ENCODE measurements at places on chromosomes 12 and 14.

DNA sequence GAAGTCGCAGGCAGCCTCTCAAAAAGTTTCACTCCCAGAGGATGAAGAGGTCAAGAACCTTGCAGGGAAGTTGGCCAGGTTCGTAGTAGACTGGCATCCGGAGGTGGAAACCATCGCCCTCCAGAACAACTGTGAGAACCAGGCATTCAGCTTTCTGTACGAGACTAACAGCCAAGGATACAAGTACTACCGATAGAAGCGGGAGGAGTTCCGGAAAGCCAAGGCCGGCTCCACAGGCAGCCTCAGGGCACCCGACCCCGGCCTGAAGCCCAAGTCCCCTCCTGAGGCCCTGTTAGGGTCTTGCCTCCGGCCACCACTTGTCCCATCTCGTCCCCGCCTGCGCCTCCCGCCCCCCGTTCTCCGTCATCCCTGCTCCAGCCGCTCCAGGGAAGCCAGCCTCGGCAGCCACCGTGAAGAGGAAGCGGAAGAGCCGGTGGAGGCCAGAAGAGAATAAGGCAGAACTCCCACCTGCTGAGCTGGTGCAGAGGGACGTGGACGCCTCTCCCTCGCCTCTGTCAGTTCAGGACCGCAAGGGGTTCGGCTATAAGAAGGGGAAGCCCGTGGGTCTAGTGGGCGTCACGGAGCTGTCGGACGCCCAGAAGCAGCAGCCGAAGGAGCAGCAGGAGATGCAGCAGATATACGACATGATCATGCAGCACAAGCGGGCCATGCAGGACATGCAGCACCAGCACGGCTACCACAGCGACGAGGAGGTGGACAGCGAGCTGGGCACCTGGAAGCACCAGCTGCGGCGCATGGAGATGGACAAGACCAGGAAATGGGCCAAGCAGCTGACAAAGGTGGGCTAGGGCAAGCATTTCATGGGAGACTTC lies 366.8 kb upstream of the ATXN7L3B start:
- no peak for DNase-seq

GRCh38 chr12:157644-158043 lies 56.3 kb downstream of the SLC6A12 start:
- DNase-seq, result no peak

- DNase-seq, result peak; percentile 66
Observed at GRCh38 chr12:2258025-2258424, 205.2 kb downstream of the CACNA1C start.

DNA sequence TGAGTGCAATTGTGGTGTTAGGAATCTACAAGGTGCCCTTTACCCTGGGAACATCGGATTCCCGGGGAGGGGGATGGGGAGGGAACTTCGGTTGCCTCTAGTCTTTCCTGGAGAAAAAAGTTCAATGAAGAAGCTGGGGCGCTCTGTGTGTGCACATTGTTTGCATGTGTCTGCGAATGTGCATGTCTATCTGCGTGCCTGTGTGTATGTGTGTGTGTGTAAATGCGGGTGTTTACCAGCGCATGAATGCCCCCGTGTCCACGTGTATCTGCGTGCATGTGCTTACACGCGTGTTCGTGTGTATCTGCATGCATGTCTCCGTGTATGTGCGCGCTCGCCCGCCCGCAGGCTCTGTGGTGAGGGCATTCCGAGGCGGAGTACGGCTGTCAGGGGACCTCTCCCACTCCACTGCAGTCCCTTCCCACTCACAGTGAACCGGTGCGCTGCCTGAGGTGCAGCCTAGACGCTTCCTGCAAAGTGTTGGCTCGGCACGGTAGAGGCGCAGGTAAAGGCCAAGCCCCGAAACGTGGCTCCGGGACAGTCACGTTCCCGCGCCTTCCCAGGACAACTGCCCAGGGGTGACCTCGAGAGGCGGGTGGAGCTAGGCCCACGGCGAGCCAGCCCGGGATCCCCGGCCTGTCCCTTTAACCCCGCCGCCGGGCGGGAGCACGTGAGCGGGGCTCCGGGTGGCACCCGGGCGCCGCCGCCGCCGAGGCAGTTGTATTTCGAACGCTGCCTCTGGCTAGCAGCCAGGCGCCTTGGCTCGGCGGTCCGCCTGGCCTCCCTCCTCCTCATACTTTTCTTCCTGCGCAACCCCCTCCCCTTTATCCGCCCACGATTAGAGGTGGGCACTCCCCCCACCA lies 539 bp upstream of the HMGA2 start:
- no peak for DNase-seq

DNA sequence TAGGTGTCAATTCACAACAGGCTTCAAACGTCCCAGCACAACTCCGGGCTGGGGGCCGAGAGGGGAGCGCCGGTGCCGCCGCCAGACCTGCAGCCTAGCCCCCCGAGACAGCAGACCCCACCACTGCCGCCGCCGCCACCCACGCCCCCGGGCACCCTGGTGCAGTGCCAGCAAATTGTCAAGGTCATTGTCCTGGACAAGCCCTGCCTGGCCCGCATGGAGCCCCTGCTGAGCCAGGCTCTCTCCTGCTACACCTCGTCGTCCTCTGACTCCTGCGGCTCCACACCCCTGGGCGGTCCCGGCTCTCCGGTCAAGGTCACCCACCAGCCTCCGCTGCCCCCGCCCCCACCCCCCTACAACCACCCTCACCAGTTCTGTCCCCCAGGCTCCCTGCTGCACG lies 39.4 kb downstream of the SLC6A12 start:
- no peak for DNase-seq

DNA sequence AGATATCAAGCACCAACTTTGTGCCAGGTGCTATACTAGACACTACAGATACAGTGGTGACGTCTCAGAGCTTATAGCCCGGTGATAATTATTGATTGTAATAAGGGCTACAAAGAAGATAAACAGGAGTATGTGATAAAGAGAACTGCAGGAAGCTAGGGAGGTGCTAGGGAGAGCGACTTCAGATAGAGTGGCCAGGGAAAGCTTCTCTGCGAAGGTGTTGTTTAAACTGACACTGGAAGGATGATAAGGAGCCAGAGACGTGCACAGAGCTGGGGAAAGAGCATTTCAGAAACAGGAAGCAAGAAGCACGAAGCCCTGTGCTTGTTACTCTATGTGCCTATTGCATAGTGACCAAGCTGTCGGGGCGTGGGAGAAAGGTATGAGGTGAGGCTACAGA lies 48.1 kb upstream of the OTX2 start:
- DNase-seq, result no peak

DNA sequence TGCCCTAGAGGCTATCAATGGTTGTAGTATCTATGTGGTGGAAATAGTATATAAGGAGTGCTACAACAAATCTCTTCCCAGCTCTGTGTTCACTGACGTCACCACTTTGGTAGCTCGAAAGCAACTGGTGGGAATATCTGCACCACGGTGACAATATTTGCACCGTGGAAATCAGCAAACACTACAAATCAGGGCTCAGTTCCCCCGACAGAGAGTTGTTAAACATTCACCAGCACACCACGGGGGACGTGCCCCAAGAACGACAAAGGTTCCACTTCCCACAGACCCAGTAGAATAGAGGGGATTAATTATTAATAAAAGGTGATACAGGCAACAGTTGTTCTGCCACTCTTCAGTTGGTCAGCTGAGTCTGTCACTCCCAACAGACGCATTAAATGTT lies 98.4 kb downstream of the CCDC60 start:
- DNase-seq, result no peak

DNA sequence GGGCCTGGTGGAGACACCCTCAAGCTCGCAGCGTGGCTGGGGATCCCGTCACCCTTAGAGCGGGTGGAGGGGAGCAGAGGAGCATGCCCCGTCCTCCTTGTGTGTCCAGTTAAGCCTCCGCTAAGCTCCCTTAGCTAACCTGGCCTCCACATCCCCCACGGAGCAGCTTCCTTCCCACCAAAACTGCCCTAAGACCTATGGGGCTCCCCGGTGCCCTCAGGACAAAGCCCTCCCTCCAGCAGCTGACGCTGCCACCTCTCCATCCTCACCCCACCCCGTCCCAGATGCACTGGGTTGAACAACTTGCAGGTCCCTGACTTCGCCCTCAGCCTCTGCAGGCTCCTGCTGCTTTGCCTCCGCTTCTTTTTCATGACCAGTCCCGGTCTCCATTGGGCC lies 4.0 kb downstream of the AHNAK2 start:
- no peak for DNase-seq

GRCh38 chr12:88882662-88883061 lies 302.4 kb upstream of the KITLG start:
- DNase-seq, result no peak

DNA sequence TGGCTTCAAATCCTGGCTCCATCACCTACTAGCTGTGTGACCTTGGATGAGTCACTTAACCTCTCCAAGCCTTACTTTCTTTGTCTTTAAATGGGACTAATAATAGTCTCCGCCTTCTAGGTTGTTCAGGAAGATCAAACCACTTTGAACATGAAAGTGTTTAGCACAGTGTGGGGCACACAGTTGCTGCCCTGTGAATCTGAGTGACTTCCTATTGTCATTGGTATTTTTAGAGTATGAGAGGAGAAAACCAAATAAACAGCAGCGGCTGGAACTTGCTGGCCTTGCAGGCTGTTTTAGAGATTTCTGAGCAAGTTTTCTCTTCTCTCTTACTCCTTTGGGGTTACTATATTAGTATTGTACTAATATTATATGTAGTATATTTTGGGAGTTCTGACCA lies 120.7 kb upstream of the MYL2 start:
- DNase-seq, result no peak

- DNase-seq, result peak; percentile 100
Observed at GRCh38 chr14:51239813-51240803, at the start of gene TMX1. TSS of gene TMX1 (plus strand) at chr14:51240247. CDS start at chr14:51240293, 46 bp downstream.

- DNase-seq, result no peak
Observed at GRCh38 chr12:127685491-127685890, 581.5 kb upstream of the TMEM132C start.

GRCh38 chr14:29462772-29463171 lies 464.9 kb downstream of the PRKD1 start:
- no peak for DNase-seq

DNA sequence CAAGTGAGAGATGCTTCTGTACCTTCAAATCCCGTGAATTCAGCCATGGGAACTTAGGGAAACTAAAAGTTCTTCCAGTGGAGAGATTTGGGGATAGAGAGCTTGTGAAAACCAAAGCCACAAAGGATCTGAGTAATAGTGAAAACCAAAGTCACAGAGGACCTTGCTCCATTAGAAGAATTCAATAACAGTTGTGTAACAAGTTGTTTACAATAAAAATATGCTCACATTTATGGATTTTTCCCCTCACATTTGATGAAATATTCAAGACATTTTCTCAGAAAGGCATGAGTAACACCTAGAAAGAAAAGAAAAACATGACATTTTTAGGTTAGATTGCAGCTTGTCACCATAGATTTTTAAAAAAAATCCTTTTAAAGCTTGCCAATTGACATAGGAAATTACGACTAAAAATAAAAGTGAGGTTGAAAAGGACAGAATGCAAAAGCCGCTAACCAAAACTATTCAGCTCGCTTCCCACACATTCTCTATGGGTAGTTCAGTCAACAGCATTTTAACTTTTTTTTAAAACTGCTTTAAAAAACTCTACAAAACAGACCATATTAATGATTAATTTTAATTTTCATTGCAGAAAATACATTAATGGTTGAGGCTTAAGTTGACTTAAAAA lies 113.2 kb downstream of the CAND1 start:
- DNase-seq, result no peak

- no peak for DNase-seq
Observed at GRCh38 chr12:53476769-53477209, 22.5 kb downstream of the MAP3K12 start.

- no peak for DNase-seq
Observed at GRCh38 chr14:104184911-104185499, 46.6 kb downstream of the KIF26A start.

DNA sequence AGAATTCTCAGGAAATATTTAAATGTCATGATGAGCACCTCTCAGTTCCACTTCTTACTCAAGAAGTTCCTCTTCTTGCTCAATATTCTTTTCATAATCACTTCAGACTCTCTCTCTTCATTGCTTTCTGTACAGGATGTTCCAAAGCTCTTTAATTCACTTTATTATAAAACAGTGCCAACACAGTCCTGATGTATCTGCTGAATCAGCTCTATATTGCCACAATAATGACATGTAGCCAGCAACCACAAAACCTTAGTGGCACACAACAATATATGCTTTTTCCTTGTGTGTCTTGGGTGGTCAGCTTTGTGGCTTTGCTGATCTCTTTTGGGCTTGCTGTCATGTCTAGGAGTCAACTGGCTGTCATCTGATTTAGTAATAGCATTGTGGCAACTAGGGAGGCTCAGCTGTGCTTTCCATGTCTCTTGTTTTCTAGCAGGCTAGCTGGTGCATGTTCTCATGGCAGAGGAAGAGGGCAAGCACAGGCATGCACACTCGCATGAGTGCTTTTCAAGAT lies 52.8 kb upstream of the SLC2A13 start:
- peak; percentile 93 for DNase-seq

DNA sequence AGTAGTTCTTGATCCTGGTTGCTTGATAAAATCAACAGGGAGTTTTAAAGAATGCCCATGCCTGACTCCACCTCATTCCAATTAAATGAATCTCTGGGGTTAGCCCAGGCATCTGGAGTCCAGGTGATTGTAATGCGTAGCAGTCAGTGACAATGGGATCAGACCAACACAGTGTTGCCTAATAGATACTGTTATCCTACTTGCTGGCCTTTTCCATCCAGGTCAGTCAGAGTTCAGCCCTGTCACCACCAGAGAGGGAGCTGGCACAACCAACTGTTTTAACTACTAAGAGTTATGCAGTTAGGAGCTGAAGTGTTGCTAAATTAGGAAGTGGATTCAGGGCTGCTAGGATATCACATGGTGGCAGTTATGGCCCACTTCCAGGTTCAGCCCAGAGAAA lies 107.1 kb downstream of the GPR135 start:
- peak; percentile 92 for DNase-seq

DNA sequence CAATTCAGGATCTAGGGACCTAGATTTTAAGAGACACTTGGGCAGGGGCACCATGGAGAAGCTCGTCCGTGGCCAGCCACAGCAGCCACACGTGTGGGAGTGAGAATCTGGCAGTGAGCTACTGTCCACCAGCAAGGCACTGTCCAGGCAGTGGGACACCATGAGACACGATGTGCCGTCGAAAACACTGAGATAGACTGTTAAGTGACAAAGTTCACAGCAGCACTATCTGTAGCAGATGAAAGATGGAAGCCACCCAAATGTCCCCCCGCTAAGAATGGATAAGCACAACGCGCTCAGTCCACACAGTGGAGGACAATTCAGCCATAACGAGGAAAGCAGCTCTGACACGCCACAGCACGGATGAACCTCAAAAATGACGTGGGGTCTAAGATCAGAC lies 19.7 kb downstream of the RILPL1 start:
- DNase-seq, result no peak

DNA sequence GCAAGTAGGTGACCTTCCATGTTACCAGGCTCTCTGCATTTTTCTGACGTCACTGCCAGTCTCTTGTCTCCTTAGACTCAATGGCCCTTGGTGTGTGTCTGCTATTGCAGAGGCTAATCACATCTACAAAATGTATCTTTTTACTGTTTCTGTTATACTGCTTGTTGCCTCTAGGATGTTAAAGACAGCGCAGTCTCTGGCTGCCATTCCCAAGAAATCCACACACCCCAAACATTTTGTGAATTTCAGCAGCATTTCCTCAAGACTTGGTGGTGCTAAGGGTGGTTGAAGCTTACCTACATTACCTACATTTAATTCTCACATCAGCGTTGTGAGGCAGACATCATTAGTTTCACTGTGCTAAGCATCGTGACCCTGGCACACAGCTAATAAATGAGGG lies 87.2 kb downstream of the C12orf75 start:
- no peak for DNase-seq
